Liver (tissue), 10 donors: ENCODE measurements at places on chromosomes 4 and X. TPM values are rescaled to one million over a fixed set of nuclear protein-coding genes. Genes with fewer than 3 reads are reported as not detected.

GDPD2 gene
- not detected for total RNA-seq

ZXDB gene
- 3.6 TPM for total RNA-seq

MSANTD1 gene
- total RNA-seq: 1.2 TPM

ARR3 gene
- not detected for total RNA-seq

DNA sequence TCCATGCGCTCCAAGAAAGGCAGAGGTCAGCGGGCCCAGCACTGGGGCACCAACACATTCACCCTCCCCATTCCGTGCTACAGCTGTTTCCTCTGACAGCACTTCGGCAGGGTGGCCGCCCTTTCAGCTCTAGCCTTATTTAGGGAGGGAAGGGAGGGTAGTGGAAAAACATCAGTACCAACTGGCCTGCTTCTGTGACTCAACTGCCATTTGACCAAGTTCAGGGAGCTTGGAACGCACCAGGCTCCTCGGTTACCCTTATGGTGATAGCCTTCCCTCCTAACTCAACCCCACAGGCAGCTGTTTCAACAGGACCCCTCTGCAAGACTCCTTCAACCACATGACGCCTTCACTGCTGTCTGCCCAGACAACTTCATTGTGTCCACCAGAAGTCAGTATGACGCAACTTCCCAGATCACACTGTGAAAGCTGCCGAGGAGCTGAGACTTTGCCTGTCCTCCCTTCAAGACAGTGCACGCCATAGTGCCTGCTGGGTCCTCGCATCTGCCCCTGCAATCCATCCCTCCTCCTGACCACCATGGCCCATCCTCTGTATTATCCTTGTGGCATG lies 132.2 kb downstream of the AFAP1 start:
- DNase-seq: no peak
